ENCODE measurements at places on chromosomes 3 and 15.

DNA sequence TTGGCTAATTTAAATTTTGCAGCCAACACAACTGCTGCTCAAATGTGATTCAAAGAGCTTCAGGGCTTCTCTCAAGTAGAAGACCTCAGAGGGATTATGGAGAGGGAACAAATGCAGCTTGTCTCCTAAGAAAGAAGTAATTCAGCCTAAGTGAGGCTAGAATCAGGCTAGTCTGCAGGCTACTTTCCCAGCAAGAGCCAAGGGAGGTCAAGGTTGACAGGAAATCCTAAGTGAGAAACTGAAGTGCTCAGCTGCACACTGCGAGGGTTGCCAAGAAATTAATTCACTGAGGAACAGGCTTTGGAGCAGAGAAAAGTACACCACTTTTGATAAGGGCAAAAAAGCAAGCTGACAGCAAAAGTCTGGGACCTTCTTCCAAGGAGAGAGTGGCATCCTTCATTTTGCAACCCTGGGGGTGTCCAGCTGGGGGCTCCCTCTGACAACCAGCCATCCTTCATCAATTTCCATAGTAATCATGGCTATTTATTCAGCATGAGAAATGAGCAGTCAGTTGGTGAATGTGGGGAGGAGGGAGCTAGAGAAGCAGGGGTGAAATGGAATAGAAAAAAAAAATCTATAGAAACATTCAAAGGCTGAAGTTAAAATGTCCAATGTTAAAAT lies 646.4 kb upstream of the ADAMTS9 start:
- no peak for DNase-seq
- H3K4me3 ChIP-seq = no peak overlapping the region
- no peaks in the 10 kb centered on the region for H3K36me3 ChIP-seq

- H3K4me1 ChIP-seq = peaks cover 10% of the 10 kb centered on the region
- no peak for DNase-seq
- no peak overlapping the region for H3K27ac ChIP-seq
- H3K27me3 ChIP-seq = no peaks in the 10 kb centered on the region
These were observed 357.2 kb downstream of the PDCD6IP start for GRCh38 chr3:34155666-34156065.

DNA sequence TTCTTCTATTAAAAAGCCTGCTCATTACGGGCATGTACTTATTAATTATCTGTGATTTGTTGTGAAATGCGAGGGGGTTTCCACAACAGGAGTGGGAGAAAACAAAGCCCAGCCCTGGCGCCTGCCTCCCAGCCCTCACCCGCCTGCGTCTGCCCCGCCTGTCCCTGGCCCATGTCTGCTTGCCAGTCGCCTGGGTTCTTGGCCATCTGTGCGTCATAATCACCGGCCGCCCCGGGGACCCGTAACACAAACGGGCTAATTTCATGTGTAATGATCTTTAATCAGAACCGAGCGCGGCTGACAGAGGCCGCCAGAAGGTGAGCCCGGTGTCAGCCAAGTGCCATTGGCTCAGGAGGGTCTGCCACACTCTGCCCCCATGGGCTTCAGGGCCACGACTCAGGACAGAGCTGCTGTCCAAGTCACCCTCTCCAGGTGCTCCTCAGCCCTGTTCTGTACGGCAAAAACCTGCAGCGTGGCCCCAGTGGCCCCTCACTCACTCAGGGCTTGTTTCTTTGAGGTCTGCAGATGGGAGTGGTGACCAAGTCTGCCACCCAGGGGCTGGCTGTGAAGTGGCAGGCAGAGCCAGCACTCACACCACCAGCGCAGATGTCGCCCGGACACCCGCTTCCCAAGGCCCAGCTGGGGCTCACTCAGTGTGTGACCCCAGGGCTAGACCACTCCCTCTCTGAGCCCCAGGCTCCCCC lies 28.8 kb upstream of the TMEM115 start:
- no peak for DNase-seq
- H3K36me3 ChIP-seq = no peaks in the 10 kb centered on the region
- H3K27me3 ChIP-seq = no peaks in the 10 kb centered on the region
- no peak overlapping the region for H3K27ac ChIP-seq
- no peak overlapping the region for H3K4me3 ChIP-seq
- H3K4me1 ChIP-seq = peaks cover 35% of the 10 kb centered on the region

DNA sequence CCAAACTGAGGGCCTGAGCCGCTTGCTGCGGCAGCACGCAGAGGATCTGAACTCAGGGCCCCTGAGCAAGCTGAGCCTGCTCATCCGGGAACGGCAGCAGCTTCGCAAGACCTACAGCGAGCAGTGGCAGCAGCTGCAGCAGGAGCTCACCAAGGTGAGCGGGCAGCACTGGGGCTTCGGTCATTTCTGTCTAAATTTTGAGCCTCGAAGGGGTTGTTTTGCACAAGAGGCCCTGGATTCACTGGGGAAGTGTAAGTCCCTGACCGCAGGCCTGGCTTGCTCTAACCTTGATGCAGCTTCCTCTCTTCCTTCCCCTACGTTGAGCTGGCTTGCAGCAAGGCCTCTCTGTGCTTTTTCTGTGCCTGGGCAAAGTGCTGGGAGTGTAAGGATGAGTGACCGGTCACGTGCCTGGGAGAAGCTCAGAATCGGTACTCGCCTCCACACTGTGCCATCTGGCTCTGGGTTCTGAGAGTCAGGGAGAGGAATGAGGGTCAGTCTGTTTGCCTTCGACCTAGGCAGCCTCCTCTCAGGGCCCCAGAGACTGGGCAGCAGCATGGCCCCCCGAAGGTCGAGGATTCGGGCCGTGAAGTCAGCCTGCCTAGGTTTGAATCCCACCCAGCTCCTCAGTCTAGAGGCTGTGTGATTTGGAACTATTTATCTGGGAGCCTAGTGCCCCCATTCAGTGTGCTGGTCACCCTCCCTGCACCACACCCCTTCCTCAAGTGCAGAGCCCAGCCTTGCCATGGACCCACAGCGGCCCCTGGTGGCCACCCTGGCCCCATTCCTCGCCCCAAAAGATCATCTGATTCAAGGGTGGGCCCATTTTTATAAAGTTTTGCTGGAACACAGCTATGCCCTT lies 1.4 kb downstream of the FES start:
- peak overlapping the region; percentile 55 for H3K4me3 ChIP-seq
- H3K4me1 ChIP-seq = peaks cover 38% of the 10 kb centered on the region
- H3K27ac ChIP-seq = peak overlapping the region; percentile 86
- DNase-seq = peak; percentile 80

DNA sequence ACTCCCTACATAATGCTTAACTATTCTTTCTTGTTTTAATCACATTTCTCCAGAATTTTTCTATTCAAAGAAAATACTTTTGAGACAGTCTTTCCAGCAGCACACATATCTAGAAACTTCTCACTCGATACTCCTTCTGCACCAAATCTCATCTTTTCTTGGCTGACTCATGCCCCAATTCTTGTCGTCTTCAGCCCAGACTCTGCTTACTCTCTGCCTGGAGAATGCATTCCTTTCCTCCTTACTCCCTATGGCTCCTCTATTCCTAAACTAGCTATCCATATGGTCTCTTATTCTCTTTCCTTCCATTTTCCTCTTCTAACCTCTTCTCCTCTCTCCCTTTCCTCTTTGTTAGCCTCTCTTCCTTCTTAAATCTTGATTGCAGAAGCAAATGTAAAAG lies 158.7 kb downstream of the GBE1 start:
- no peak for DNase-seq
- H3K27ac ChIP-seq = no peak overlapping the region
- H3K4me3 ChIP-seq = no peak overlapping the region

GRCh38 chr3:108406661-108407206 lies 103.7 kb downstream of the MYH15 start:
- no peaks in the 10 kb centered on the region for H3K36me3 ChIP-seq
- H3K27ac ChIP-seq = no peak overlapping the region

GRCh38 chr15:29518442-29518841 lies 248.8 kb upstream of the NSMCE3 start:
- DNase-seq = no peak
- no peaks in the 10 kb centered on the region for H3K27me3 ChIP-seq
- no peaks in the 10 kb centered on the region for H3K36me3 ChIP-seq
- no peak overlapping the region for H3K27ac ChIP-seq

GRCh38 chr15:82040862-82041261 lies 5.0 kb downstream of the MEX3B start:
- H3K4me1 ChIP-seq = no peaks in the 10 kb centered on the region
- no peaks in the 10 kb centered on the region for H3K27me3 ChIP-seq
- H3K27ac ChIP-seq = no peak overlapping the region
- no peak overlapping the region for H3K4me3 ChIP-seq

- H3K36me3 ChIP-seq = no peaks in the 10 kb centered on the region
- peak overlapping the region; percentile 93 for H3K27ac ChIP-seq
- no peaks in the 10 kb centered on the region for H3K27me3 ChIP-seq
- H3K4me1 ChIP-seq = peaks cover 7% of the 10 kb centered on the region
These were observed 596 bp upstream of the SGO1 start for GRCh38 chr3:20186600-20187004.

GRCh38 chr3:190811775-190812480 lies 50.6 kb downstream of the GMNC start:
- H3K36me3 ChIP-seq = no peaks in the 10 kb centered on the region
- H3K27ac ChIP-seq = no peak overlapping the region
- DNase-seq = no peak
- H3K4me3 ChIP-seq = no peak overlapping the region
- no peaks in the 10 kb centered on the region for H3K4me1 ChIP-seq

DNA sequence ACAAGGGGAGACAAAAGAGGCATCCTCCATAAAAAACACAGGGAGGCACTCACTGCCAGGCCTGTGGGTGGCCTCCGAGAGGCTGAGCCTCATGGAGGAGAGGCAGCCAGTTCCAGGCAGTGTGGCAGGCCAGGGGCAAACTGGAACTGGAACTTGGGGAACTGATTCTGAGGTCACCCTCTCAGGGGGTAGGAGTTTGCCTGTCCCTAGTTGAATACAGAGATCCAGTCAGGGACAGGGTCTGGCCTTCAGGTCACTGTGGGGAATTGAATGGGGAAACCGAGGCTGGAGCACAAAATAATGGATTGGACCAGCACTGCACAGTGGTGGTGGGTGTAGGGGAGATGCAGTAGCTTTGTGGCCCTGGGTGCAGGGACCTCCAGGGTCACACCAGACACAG lies 58.7 kb downstream of the TPRA1 start:
- H3K4me3 ChIP-seq = no peak overlapping the region
- H3K27me3 ChIP-seq = peaks cover 8% of the 10 kb centered on the region
- DNase-seq = peak; percentile 28
- no peaks in the 10 kb centered on the region for H3K36me3 ChIP-seq
- no peak overlapping the region for H3K27ac ChIP-seq

DNA sequence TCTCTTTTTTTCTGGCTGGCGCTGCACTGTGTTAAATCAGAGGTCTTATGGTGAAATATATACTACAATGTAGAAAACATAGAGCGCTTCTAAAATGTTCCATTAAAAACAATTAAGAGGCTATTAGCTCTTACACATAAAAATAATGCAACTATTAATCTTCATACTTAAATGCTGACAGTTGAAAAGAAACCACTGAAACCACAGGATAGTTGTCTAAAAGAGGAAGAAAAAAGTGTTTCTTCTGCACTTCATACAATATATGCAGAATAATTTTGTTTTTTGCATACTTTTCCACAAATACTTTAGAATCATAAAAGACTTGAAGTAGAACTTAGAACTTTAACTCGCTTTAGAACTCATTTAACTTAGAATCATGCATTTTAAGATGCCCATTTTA lies 170.5 kb downstream of the PYDC2 start:
- no peaks in the 10 kb centered on the region for H3K4me1 ChIP-seq
- no peaks in the 10 kb centered on the region for H3K27me3 ChIP-seq
- no peak overlapping the region for H3K27ac ChIP-seq

DNA sequence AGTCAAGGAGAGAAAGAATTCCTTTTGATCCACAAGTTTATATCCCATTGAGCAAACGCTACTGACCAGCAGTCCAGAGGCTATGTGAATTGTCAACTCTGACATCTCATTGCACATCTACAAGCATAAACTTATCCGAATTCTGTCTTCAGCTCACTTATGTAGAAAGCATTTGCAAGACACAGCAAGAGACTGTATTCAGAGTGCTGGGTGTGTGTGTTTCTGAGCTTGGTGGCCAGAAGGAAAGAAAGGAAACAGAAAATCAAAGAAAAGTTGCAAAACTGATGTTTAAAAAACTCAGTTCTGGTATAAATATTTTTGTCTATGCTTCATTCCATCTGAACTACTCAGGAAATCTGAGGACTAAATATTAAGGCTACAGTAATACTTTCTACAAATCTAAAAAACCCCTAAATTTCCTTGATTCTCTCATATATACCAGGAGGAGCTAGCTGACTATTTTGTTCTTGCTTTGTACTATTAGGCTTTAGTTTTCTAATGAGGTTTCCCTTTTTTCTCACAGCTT lies 45.5 kb downstream of the LSAMP start:
- no peak overlapping the region for H3K4me3 ChIP-seq
- H3K27me3 ChIP-seq = no peaks in the 10 kb centered on the region
- H3K27ac ChIP-seq = no peak overlapping the region
- H3K36me3 ChIP-seq = no peaks in the 10 kb centered on the region
- no peaks in the 10 kb centered on the region for H3K4me1 ChIP-seq

DNA sequence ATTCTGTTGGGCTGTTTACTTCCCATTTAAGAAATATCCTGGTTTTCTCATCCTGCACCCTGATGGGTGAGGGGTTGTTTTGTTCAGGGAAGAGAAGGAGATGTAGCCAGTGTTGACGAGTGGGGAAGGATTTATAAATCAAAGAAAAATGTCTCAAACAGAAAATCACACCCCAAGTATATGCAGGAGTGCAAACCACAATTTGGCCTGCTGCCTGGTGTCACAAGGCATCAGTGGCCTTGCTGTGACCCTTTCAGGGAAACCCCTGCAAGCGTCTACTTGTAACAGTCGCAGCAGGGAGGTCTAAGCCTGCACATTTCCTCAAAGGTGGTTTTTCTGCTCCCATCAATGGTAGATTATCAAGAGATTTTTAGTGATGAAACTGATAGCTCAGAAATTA lies 132.6 kb upstream of the LRRN1 start:
- H3K27ac ChIP-seq = no peak overlapping the region
- no peak overlapping the region for H3K4me3 ChIP-seq
- H3K36me3 ChIP-seq = no peaks in the 10 kb centered on the region
- no peaks in the 10 kb centered on the region for H3K27me3 ChIP-seq

DNA sequence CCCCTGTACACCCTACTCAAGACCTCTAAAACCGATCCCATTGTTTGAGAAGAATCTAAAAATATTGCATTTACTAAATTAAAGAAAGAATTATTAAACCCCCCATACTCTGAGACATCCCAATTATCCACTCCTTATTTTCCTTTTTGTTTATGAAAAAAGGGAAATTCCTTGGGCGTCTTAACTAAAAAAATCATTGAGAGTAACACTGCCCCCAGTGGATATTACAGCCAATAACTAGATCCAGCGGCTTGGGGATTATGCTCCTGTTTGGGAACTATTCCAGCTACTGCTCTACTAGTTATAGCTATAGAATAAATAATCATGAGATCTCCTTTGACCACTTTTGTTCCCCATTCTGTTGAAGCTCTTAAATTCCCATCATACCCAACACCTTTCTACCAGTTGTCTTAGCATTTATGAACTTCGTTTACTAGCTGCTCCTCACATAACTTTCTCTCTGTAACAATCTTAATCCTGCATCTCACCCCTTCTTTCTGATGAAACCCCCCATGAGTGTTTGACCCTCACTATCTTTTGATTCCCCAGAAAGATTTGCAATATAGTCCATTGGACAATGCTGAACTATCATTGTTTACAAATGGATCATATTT lies 12.7 kb upstream of the CFAP91 start:
- H3K4me1 ChIP-seq = no peaks in the 10 kb centered on the region
- H3K27ac ChIP-seq = no peak overlapping the region
- no peaks in the 10 kb centered on the region for H3K36me3 ChIP-seq
- H3K27me3 ChIP-seq = no peaks in the 10 kb centered on the region
- DNase-seq = no peak

- DNase-seq = no peak
- no peaks in the 10 kb centered on the region for H3K27me3 ChIP-seq
- no peaks in the 10 kb centered on the region for H3K4me1 ChIP-seq
- no peak overlapping the region for H3K27ac ChIP-seq
- H3K4me3 ChIP-seq = no peak overlapping the region
These were observed 19.9 kb downstream of the UBR1 start for GRCh38 chr15:43085921-43086320.

GRCh38 chr3:63795438-63795837 lies 23.7 kb upstream of the C3orf49 start:
- no peaks in the 10 kb centered on the region for H3K27me3 ChIP-seq
- no peaks in the 10 kb centered on the region for H3K36me3 ChIP-seq
- no peak overlapping the region for H3K4me3 ChIP-seq
